GM12864 (cell line): ENCODE measurements at places on chromosomes 12 and 14.
A peak's percentile ranks its signal among the peaks of the same experiment; 100 is the strongest.

DNA sequence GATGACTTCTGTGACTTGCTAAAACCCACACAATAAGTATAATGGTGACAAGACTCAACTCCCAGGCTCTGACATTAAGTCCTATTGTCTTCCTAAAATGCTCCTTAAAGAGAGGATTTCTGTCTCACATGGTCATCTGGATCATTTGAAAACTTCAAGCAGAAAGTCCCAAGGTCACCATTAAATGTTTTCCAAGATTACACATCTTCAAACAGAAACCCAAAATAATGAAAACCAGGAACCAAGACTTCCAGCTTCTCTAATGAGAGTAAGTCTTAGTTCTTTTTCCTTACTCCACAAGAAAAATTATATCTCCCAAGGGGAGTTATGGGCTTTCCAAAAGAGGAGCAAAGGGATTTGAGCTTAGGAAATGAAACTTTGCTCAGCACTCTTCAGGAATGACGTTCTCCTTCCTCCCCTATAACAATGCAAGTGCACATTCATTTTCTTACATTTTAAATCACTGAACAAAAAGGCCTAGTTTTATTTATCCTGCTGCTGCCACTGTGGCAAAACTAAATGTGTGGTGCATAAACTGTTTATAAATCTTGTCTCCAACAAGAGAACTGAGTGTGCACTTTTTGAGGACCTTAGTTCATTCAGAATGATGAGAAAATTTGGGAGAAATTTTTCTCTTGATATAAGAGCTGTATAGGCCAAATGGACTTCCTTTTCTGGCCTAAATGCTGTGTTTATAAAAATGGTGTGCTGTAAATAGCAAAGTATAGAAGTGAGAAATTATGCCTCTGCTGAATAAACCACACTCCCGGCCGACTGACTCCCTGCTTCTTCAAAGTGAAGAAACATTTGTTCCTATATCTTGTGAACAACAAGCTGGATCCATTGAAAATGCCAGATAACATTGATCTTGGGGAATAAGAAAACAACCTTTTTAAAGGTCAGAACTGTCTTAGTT lies 148.4 kb upstream of the PLEKHG7 start:
- DNase-seq = no peak

DNA sequence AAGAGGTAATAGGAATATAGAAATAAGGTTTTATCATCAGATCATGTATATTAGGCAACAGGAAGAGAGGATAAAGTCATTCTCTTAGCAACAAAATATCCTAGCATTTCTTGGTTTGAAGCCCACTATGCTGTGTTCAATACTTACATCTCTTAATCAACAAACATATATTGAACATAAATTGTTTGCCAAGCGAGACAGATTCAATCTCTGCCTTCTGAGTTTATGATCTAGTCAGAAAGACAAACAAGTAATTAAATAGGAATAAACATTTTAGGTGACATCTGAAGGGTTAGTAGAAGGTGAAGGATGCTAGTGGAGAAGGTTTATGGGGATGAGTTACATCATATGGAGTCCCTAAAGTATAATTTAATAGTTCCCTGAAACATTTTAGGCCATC lies 54.8 kb downstream of the PPHLN1 start:
- DNase-seq = no peak

- DNase-seq = no peak
These were observed 159.2 kb downstream of the PAX9 start for GRCh38 chr14:36820901-36821300.

DNA sequence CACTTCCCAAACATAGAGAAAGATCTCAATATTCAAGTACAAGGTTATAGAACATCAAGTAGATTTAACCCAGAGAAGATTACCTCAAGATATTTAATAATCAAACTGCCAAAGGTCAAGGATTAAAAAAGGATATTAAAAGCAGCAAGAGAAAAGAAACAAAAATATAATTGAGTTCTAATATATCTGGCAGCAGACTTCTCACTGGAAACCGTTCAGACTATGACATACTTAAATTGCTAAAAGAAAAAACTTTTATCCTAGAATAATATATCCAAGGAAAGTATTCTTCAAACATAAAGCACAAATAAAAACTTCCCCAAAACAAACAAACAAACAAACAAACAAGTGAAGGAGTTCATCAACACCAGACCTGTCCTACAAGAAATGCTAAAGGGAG lies 92.4 kb downstream of the FSCB start:
- DNase-seq = no peak

- DNase-seq = peak; percentile 68
These were observed at the start of gene IL23A for GRCh38 chr12:56338308-56339157. IL23A (plus strand) TSS chr12:56338884; CDS start chr12:56339045, 161 bp downstream.

DNA sequence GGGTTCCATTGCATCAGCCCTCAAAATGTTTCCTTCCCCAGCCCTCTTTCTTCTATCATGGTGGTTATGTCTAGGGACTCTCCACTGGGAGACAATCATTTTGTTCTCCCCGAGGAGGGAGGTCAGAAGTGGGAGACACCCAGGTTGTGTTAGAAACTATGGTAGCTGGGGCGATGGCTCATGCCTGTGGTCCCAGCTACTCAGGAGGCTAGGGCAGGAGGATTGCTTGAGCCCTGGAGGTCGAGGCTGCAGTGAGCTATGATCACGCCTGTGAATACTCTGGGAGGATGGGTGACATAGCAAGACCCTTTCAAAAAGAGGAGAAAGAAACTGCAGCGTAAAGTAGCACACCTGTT lies 13.0 kb upstream of the LRRC23 start:
- no peak for DNase-seq
